ENCODE measurements at places on chromosomes 13 and 19. TPM values are rescaled to one million over a fixed set of nuclear protein-coding genes. Genes with fewer than 3 reads are reported as not detected.
A peak's percentile ranks its signal among the peaks of the same experiment; 100 is the strongest.

Gene DLL3
- 0.35 TPM for total RNA-seq

Gene TNFSF11
- total RNA-seq: 0.77 TPM

Gene SYNGR4
- total RNA-seq: not detected

Gene BCL2L12
- total RNA-seq: 73.9 TPM

Gene IGFL3
- not detected for total RNA-seq

Gene NHLRC3
- 20.4 TPM for total RNA-seq

Gene ADM5
- 4.9 TPM for total RNA-seq

GRCh38 chr13:45537516-45537915, 72.8 kb downstream of the COG3 start:
- no peak for DNase-seq

GRCh38 chr13:34294483-34295129, 476.7 kb downstream of the RFC3 start:
- no peak for DNase-seq

DNA sequence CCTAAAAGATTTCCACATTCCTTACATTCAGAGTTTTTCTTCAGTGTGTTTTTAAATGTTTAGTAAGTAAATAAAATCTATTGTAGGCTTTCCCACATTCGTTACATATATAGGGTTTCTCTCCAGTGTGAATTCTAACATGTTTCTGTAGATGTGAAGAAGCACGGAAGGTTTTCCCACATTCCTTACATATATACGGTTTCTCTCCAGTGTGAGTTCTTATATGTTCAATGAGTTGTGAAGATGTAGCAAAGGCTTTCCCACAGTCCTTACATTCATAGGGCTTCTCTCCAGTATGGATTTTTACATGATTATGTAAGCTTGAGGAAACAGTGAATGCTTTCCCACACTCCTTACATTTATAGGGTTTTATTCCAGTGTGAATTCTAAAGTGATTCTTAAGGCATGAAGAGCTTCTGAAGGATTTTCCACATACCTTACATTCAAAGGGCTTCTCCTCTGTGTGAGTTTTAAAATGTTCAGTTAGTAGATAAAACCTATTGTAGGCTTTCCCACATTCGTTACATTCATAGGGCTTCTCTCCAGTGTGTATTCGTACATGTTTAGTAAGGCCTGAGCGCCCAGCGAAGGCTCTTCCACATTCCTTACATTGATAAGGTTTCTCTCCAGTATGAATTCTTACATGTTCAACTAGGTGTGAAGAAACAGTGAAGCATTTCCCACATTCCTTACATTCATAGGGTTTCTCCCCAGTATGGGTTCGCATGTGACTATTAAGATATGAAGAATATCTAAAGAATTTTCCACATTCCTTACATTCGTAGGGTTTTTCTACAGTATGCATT, 18.2 kb downstream of the ZNF121 start:
- no peak for DNase-seq

GRCh38 chr13:44125943-44126469, 246.3 kb downstream of the LACC1 start:
- DNase-seq: no peak

DNA sequence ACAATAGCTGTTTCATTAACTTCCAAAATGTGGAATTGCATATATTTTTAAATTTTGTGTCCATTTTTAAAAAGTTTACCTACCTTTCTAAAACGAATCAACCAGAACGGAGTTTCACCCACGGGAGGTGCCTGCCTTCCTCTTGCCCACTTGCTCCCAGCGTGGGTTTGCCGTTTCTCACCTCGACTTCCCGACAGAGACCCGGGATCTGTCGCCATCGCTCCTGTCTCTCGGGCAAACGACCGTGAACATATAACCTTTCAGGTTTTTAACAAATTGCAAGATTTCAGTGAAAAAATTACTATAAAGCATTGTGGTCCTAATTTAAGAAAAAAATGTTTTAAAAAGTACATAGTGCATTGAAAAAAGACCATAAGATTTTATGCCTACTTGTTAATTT, 4.2 kb downstream of the TMEM255B start:
- DNase-seq: no peak

- no peak for DNase-seq
Observed at GRCh38 chr19:15986701-15987100, 37.9 kb downstream of the OR10H4 start.

GRCh38 chr13:66781241-66781640, 448.9 kb downstream of the PCDH9 start:
- DNase-seq: no peak

DNA sequence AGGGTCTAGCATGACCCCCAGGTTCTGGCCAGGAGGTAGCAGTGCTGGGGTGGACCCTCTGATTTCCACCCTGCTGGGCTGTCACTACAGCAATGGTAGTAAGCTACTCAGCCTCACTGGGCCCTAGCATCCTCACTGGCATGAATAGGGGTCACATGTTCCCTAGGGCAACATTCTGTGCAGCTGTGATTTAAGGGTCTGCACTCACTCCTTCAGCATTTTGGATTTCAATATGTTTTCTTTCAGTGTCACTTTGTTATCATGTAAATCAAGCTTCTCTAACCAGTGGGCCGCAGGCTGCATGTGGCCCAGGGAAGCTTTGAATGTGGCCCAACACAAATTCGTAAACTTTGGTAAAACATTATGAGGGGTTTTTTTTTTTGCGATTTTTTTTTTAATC, 57.8 kb downstream of the SPATA13 start:
- DNase-seq: no peak

- no peak for DNase-seq
Observed at GRCh38 chr13:30364133-30364532, 56.8 kb upstream of the KATNAL1 start.

GRCh38 chr19:48600679-48601417, 5.7 kb upstream of the SPACA4 start:
- DNase-seq: no peak

DNA sequence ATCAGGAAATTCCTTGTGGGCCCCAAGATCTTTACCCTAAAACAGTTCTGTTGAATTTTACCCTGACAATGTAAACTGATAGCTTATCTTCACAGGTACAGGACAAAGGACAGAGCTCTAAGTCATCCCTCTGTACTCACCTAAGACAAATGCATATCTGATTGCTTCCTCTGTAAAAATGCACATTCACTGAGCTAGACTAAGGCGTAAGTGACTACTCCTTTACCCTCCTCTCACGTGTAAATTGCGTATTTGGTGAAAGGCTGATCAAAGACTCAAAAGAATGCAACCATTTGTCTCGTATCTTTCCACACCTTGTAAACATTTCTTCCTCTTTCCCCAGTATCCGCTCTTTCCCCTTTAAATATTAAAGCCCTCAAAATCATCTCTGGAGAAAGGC, 80.6 kb upstream of the LRCH1 start:
- no peak for DNase-seq

DNA sequence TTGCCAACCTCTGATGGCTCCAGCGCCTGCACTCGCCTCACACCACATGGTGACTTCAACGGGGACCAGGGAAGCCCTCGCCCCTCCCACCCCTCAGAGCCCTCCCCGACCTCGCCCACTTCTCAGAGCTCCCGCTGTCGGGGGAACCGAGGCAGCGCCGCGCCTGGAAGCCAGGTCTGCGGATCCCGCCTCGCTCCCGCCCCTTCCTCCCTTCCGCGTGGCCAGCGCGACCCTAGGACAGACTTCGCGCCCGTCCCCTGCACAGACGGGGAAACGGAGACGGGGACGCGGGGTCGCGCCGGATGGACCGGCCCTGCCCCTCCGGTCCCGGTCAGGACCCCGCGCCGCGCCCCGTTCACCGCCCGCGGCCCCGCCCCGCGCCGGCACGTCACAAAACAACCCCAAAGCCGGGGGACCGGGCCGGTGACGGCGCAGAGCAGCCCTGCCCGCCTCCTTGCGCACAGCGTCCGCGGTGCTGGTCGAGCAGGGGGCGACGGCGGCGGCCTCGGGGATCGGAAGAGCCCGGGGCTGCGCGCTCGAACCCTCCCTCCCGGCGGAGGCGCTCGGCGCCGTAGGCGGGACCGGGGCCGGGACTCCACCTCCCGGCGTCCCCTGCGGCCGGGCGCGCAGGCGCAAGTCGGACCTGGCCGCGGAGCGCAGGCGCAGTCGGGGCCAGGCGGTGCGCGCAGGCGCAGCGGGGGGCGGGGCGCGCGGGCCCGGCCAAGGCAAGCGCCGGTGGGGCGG, 379 bp upstream of the CDC34 start:
- DNase-seq: peak; percentile 84

GRCh38 chr13:20182231-20182846, 10.4 kb downstream of the GJB2 start:
- peak; percentile 68 for DNase-seq

- no peak for DNase-seq
Observed at GRCh38 chr13:53499576-53500133, 471.0 kb downstream of the OLFM4 start.

GRCh38 chr13:39886336-39886735, 230.9 kb downstream of the COG6 start:
- no peak for DNase-seq

DNA sequence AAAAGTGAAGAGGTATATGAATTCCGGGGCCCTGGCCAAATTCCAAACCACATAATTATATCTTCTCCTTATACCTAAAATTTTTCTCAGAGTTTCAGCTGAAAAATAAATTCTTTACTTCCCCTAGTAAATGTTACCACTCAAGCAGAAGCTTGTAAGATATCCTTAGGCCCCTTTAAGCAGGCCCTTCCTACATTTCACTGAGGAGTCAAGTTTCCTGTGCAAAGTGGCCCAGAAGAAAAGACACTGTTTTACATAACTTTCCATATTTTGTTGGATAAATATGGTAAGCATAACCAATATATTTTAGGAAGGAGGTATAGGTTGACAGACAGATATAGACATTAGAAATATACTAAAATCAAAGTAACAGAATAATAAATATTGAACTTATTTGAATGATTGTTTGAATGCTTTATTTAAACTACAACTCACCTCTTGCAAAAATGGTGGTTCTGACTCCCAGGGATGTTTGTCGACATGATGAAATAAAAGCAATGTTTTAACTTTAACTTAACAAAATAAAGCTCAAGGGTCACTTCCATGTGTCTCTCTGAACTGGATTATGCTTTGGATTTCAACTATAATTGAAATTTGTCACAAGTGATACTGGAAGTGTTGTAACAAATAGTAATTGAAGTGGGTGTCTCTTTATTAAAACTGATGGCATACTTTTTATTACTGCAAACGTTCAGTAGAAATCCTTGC, 141.2 kb downstream of the SPRY2 start:
- DNase-seq: no peak

Data from activated CD4-positive, alpha-beta T cell treated with anti-CD3 and anti-CD28 coated beads, Interleukin-2, amount 10 ng/mL, durations not matched to agents 7 days and 5 days (primary cell).